ENCODE measurements at places on chromosomes 3 and 15.

- no peak for DNase-seq
Observed at GRCh38 chr15:60155661-60156060, 151.6 kb downstream of the FOXB1 start.

DNA sequence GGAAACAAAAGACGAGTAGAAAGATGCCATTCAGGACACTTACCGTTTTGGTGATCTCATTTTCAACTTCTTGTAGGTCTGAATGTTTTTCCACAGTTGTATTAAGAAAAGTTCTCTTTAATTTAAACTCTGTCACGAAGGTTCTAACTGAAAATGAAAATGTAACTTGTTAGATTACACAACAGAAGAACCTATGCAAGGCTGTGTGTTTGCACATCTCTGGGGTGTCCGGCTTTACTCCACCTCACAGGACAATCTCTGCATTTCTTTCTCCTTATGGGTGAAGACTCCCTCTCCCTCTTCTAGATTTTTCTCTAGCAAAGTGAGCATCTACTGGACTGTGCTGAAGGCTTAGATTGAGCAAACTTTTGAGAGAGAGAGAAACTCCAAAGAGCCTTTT lies 50.6 kb downstream of the HEG1 start:
- no peak for DNase-seq

GRCh38 chr3:103127737-103128136 lies 692.9 kb downstream of the ZPLD1 start:
- no peak for DNase-seq

- peak; percentile 25 for DNase-seq
Observed at GRCh38 chr3:195003006-195003892, 267.7 kb downstream of the XXYLT1 start.

- DNase-seq, result no peak
Observed at GRCh38 chr3:56135941-56136340, 332.3 kb downstream of the ERC2 start.

DNA sequence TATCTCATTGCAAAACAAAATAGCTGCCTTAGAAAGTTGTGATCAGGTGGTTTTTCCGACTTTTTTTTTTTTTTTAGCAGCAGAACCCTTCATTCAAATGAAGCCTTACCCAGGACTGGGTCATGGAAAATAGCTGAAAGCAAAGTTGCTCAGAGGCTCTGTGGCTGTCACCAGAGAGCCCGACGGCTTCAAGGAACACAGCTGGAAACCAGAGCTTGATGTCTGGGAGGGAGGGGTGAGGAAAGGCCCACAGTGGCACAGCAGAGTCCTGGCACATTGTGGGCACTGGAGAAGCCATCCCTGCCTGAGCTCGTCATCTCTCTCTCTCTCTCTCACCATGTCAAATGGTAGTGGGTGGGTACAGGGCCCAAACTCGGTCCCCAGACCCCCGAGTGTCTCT lies 77.5 kb downstream of the RPN1 start:
- DNase-seq, result no peak

GRCh38 chr15:68817304-68818065 lies 3.2 kb downstream of the ANP32A start:
- DNase-seq, result no peak

- DNase-seq, result peak; percentile 55
Observed at GRCh38 chr3:113847664-113848461, 9.3 kb downstream of the GRAMD1C start.

DNA sequence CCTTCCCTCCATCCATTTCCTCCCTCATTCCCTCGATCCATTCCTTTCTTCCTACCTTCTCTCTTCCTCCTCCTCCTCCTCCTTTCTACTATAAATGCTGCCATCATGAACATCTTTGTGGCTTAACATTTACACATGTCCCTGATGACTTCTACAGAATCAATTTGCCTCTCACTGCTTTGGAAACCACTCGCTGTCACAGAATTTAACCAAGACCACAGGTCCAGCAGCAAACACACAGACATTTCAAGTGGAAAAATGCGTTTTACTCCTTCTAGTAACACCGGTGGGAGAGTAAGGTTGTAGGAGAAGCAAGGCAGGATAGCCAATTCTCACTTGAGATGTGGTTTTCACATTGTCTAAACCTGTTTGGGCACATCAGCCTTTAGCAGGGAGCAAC lies 101.4 kb upstream of the LRIG1 start:
- DNase-seq, result no peak

DNA sequence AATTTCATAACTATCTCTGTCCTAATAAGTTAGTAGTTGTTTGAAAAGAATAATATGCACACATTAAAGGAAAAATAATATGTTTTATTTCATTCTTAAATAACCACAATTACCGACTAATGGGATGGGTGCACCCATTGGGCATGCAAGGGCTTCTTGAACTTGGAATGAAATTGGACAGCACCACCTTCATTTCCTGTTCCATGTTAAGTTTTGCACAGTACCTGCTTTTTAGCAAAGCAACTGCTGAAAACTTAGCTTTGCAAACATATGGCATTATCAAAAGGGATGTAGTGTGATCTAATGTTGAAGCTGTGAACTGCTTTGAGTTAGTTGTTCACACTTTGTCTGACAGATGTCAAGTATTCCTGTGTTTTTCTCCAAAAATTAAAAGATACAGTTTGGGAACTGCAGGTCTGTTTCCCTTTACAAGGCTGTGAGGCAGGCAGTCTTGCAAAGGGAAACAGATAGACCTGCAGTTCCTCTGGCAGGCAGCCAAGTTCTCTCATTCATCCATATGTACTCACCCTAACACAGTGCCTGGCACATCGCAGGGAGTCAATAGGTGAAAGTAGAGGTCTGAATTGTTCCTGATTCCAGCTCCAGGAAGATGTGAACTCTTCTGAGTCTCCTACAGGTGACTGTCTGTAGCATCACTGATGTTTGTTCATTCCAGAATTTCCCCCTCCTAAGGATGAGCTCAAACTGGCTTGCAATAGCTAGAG lies 64.3 kb upstream of the GOLGA8B start:
- no peak for DNase-seq

- DNase-seq, result peak; percentile 62
Observed at GRCh38 chr3:122572940-122573412, 4.5 kb upstream of the PARP15 start.

DNA sequence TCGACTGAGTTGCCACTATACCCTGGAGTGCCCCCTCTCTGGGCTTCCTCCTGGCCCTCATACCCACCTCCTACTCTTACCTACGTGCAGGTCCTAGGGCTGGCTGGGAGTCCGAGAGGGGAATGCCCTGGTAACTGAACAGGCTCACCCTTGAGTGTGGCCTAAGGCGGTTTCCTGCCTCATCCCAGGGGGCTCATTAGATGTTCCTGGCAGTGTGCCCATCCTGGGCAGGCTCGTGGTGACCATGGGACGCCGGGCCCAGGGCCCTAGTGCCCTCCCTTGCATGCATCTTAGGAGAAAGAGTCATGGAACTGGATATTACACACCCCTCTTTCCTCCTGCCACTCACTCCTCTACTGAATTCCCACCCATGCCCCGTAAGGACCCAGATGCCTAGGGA lies 2.8 kb downstream of the SEMA4B start:
- DNase-seq, result no peak

- peak; percentile 66 for DNase-seq
Observed at GRCh38 chr3:175735866-175736265, 876.7 kb downstream of the NAALADL2 start.

GRCh38 chr3:100419406-100419805 lies 18.1 kb downstream of the LNP1 start:
- no peak for DNase-seq

- no peak for DNase-seq
Observed at GRCh38 chr3:23372285-23372684, 169.2 kb downstream of the UBE2E2 start.

DNA sequence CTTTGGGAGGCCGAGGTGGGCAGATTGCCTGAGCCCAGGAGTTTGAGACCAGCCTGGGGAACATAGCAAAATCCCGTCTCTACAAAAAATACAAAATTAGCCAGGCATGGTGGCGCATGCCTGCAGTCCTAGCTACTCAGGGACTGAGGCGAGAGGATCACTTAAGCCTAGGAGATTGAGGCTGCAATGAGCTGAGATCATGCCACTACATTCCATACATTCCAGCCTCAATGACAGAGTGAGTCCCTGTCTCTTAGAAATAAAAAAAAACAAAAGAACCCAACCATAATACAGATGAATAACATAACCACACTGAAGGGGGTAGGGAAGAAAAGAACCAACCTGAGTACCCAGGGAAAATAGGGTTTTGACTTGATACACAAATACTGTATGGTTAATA lies 19.7 kb upstream of the CGNL1 start:
- no peak for DNase-seq

GRCh38 chr3:156474560-156475389 lies 80.1 kb downstream of the SSR3 start:
- no peak for DNase-seq

DNA sequence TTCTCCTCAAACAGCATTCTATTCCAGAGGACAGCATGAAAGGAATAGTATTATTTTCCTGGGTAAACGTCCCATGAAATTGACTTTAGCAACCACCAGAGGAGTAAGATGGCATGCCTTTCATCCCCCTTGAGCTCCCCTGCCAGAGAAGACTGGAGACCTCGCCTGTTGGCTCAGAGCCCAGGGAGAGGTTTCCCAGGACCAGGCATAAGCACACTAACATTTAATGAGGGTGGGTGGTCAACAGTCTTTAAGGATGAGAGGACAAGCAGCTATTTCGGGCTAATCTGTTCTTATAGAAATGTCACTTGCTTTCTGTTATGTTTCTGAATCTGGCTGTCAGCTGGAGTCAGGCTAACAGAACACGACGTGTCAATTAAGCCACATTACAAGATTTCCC lies 390.5 kb downstream of the GABRG3 start:
- no peak for DNase-seq

GRCh38 chr3:61650719-61651410 lies 89.5 kb downstream of the PTPRG start:
- peak; percentile 47 for DNase-seq

DNA sequence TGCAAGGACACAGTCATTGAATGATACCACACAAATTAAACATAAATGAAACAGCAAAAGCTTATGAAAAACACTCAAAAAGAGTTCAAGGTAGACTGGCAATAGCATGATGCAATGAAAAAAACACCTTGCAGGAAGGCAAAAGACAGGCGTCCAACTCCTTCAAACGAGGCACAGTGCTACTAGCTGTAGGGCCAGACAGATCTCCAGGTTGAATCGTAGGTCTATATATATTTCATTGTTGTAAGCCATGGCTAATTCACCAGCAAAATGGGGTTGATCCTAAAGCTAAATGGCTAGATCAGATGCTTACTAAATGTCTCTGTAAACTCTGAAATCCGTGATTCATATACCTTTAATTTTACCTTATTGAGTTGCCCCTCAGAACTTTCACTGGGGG lies 94.2 kb downstream of the THRB start:
- DNase-seq, result no peak

DNA sequence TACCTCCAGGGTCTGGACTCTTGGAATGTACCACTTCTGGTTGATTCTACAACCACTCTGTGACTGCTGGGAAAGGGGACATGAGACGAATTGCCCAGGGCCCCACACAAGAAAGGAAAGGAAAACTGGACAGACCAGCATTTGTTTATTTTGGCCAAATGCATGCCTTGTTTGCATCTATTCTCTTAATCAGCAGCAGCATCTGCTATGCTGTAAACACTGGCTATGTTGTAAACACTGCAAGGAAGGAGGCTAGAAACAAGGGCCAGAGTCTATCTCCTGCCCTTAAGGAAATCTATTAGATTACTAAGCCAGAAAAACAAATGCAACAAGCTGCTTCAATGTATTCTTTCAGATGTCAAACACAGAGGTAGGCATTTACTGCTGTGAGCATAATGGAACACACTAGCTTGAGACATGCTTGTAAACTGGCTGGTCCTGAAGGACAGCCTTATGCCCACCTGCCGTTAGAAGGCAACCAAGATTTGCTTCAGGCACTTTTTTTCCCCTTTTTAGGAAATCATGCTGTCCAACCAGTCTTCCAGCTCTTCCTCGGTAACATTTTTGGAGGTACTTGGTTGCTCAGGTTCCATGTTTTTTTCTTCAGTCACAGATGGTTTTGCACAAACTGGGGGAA lies 102.1 kb upstream of the CHRM5 start:
- peak; percentile 82 for DNase-seq

- no peak for DNase-seq
Observed at GRCh38 chr3:189292667-189293484, 121.1 kb downstream of the TPRG1 start.

DNA sequence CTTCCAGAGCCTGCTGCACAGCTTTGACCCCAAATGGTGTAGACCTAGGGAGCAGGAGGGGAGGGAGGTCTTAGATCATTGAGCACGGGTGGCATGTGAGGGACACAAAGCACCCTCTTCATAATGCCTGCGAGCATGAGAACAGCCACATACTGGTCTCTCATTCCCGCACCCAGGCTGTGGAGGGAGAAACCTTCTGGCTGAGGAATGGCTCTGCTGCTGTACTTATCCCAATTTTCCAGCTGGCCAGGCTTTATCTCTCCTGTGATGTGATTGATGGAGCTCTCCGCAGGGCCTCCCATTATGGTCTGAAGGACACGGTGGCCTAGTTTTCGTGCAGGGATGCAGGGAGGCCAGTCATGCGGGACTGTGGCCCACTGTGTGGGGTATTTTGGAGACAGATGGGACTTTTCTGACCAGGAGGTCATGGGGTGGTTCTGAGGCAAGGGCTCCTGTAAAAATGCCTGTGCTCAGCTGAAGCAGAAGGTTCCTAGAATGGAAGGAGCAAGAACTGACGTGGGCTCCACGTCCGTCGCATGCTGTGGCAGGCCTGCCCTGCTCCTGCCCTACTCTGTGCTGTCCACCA lies 251.5 kb downstream of the PLCL2 start:
- no peak for DNase-seq

DNA sequence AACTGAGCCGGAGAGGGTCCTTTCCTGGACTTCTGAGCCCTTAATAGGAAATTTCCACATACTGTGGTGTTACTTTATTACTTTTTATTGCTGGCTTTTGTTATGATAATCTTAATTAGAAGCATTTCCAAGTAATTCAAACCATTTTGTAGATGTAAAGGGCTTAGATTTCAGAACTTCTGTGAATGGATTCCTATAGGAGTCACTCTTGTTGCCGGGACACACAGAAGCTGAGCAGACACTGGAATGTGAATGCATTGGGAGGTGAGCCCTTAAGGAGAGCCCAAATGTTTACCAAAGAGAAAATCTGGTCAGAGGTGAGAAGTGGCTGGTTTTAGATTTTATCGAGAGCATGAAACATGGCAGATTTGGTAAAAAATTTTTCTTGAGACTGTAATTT lies 87.4 kb downstream of the FNDC3B start:
- DNase-seq, result no peak

- no peak for DNase-seq
Observed at GRCh38 chr3:99716463-99716995, 78.1 kb downstream of the COL8A1 start.

GRCh38 chr15:81497238-81497637 lies 123.2 kb upstream of the TMC3 start:
- DNase-seq, result no peak

GRCh38 chr3:169581633-169582032 lies 81.9 kb downstream of the MECOM start:
- no peak for DNase-seq

- DNase-seq, result no peak
Observed at GRCh38 chr3:73419942-73420341, 204.8 kb downstream of the PDZRN3 start.

GRCh38 chr3:149142682-149143081 lies 13.2 kb downstream of the HPS3 start:
- no peak for DNase-seq

- peak; percentile 28 for DNase-seq
Observed at GRCh38 chr3:194671511-194671899, 486 bp downstream of the LSG1 start.

- DNase-seq, result no peak
Observed at GRCh38 chr3:194328053-194328657, 23.0 kb downstream of the CPN2 start.
